ENCODE measurements at places on chromosomes 16 and 17. TPM values are rescaled to one million over a fixed set of nuclear protein-coding genes. Genes with fewer than 3 reads are reported as not detected.
A peak's percentile ranks its signal among the peaks of the same experiment; 100 is the strongest.

DNA sequence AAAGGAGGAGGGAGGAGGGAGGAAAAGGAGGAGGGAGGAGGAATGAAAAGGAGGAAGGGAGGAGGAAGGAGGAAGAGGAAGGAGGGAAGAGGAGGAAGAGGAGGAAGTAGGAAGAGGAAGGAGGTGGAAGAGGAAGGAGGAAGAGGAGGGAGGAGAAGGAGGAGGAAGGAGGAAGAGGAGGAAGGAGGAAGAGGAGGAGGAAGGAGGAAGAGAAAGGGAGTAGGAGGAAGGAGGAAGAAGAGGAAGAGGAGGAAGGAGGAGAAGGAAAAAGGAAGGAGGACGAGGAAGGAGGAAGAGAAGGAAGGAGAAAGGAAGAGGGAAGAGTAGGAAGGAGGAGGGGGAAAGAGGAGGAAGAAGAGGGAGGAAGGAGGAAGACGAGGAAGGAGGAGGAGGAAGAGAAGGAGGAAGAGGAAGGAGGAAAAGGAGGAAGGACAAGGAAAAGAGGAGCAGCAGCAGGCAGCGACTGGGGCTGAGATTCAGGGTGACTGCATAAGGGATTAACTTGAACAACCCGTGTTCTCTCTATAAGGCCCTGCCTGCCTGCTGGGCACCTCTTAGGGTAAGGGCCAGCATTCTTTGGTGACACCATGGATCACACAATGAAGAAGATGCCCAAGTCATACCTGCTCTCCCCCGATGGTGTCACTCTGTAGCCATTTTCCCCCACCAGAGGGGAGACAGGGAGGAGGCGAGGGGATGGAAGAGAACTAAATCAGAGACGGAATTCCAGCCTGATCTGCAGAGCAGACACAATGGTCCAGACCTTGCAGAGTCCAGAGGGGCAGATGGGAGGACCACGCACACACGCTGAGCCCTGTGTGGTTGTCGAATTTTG lies 1.4 kb upstream of the IL34 start:
- DNase-seq = no peak

DNA sequence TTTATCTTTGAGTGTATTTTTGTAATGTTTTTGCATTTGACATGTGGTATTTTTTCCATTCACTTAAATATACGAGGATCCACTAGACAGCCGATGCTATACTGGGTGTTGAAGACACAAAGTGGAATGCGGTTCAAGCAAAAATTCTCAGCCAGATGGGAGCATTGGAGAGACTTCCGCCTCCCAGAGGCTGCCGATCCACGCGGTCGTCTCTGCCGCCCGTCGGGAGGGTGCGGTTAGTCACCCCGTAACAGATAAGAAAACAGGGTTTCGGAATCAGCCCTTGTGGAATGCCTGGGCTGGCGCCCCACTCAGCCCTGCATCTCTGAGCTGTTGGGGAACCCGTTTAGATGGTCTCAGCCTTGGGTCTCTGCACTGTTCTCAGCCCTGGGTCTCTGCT lies 7.3 kb downstream of the GSE1 start:
- DNase-seq = no peak

DNA sequence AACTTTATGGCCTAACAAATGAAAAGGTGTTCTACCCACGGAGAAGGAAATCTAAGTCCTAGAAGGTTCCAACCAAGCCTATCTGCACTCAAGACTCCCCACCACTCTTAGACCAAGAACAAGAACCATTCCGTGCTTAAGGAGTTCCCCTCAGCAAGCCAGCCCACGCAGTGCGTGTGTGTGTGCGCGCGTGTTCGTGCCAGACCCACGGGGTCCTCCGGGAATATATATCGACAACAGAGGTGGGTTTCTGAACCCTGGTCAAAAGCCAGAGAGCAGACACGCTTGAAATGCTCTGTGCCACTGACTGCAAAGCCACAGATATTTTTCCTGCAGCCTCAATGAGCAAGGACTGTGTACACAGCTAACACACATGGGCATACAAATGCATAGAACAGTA lies 70.7 kb downstream of the SLC39A11 start:
- no peak for DNase-seq

DNAI2 gene
- 0.52 TPM for total RNA-seq

DNA sequence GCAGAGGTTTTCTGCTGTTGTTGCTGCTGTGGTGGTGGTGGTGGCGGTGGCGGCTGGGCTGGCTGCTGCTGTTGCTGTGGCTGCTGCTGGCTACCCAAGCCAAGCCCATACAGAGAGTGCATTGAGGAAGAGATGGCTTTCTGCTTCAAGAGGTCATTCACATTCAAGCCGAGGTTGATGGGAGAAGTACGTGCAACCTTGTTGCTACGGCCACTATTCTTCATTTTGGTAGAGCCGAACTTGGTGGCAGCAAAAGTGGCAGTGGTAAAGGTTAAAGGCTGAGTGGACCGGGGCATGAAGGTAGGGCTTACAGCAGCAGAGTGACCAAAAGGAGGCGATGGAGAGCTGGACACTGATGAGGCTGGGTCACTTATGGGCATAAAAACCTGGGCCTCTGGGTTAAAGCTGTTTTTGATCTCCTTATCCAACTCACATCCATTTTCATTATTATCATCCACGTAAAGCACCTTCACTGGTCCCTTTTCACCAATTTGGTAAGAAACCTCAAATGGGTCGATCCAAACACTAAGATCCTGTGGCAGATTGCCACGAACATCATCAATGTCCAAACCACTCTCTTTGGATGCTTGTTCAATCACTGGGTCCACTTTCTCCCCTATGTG lies 2.8 kb downstream of the TOB1 start:
- peak; percentile 62 for DNase-seq

RNF227 gene
- total RNA-seq = 4.2 TPM

APRT gene
- 140 TPM for total RNA-seq

DNA sequence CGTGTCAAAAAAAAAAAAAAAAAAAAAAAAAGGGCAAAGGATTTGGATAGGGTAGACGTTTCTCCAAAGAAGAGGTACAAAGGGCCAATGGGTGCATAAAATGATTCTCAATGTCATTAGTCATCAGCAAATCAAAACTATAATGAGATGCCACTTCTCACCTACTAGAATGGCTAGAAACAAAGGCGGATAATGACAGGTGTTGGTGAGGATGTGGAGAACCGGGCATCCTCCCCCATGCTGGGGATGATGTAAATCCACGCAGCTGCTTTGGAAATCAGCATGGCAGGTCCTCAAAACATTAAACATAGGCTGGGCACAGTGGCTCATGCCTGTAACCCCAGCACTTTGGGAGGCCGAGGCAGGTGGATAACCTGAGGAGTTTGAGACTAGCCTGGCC lies 9.4 kb downstream of the ITGAX start:
- no peak for DNase-seq

GRCh38 chr17:12098568-12098967 lies 77.9 kb downstream of the MAP2K4 start:
- DNase-seq = no peak

DNA sequence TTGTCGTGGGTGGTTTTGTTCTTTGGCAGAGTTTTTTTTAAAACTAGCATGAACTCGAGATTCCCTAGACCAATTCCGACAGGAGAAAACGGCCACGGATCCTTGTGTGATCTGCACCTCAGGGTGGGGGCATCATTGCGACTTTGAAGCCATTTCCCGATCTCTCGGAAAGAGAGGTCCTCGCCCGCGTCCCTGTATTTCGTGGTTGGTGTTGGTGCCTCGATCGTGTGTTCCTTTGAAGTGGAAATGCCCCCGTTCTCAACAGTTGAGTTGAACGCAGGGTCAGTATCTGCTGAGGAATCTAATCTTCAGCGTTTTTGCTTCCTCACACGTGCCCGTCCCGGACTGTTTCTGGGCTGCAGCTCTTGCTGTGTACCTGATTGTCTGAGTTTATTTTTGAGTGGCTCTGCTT lies 1.1 kb downstream of the CRAMP1 start:
- DNase-seq = peak; percentile 39

DNA sequence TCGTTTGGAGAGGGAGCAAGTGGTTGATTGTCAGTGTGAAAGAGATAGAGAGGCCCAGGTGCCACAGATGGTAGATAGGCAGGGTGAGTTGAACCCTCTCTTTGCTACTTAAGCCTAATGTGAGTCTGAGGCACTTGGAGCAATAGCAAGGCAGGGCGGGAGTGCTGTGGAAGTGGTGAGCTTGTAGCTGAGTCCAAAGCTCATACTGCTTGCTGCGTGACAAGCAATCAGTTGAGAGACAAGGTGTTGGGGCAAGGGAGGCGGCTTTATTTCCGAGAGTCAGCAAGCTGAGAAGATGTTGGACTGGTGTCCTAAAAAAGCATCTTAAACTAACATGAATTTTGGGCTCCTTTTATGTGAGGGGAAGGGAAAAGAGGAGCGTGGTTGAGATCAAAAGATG lies 112.9 kb upstream of the ZKSCAN2 start:
- no peak for DNase-seq

DNA sequence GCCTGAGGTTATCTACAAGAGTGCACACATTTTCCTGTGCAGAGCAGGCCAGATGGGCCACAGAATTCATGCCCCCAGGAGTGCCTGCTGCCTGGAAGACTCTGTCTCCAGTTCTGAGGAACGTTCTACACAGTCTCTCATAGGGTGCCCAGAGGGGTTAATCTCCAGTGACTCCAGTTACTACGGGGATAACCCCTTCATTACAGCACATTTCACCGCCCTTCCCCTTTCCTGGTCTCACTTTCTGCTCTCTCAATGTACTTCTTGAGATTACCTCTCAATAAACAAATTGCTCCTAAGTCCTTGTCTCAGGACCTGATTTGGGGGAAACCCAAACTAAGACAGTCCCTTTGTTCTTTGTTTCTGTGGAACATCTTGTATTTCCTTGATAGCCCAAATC lies 5.7 kb downstream of the CD300H start:
- no peak for DNase-seq

- no peak for DNase-seq
These were observed 178.7 kb downstream of the CHD9NB start for GRCh38 chr16:52874042-52874441.

GRCh38 chr17:56222255-56222654 lies 69.0 kb downstream of the ANKFN1 start:
- DNase-seq = no peak

All from activated CD8-positive, alpha-beta T cell treated with anti-CD3 and anti-CD28 coated beads, Interleukin-2, amount 10 ng/mL, durations not matched to agents 7 days and 5 days (primary cell).